ENCODE measurements at places on chromosomes 4 and X.

DNA sequence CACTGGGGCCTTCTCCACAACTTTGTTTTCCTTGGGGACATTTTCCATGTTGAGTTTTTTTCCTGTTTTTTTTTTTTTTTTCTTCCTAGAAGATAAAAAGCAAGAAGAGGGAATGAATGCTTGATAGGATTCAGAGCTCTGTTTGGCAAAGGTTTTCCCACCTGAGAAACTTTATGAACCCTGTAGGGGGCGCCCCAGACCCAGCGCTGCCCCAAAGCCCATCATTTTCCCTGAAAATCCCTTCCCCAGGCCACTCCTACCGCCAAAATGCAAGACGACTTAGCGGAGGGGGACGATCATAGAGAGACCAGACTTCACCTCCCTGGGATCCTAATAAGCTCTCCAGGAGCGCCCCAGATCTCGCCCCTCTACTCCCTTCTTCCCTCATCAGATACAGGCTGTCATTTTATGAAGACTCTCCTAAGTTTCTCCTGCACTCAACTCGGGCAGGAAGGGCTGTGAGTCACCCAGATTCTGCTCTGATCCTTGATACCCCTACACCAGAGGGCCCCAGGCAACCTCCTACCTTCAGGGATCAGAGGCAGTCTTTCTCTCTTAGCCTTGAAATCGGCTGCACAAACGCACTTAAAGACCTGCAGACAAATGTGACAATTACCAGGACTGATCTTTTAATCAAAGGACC is 1.4 kb downstream of the BEX5 start:
- DNase-seq, result no peak

DNA sequence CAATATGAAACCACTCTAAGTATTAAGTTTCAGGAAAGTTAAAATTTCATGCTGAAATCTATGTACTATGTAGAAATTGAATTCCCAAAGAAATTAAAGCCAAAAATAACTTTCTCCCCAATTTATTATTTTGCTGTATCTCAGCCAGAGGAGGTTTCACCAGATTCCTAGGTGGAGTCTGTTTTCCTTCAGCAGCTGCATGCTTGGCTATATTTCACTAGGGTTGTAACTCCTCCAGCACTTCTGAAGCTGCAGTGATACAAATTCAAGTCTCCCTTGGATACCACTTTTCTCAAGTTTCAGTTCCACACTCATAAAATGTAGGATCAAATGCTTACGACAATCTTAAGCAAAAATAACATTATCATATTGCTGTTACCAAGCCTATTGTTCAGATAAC is 41.2 kb upstream of the ZC4H2 start:
- no peak for DNase-seq

GRCh38 chrX:78769946-78770345 is 22.4 kb downstream of the LPAR4 start:
- DNase-seq, result no peak

DNA sequence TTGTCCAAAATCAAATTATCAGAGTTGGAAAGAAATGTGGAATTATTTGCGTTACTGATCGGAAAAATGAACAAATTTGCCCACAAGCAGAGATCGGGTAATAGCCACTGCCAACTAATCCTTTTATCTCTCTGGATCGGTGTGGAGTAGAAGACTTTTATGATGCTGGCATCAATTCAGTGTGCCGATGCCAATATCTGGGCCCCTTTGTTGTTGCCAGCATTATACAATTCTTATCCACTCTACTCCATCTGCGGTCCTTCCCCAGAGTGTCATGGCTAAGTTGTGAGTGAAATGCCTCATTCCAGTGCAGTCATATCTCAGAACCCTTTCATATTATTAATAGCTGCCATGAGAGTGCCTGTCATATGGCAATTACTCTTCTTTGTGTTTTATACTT is 660.2 kb downstream of the ADGRL3 start:
- no peak for DNase-seq

Measured in thoracic aorta (tissue), 2 donors.